ENCODE measurements at places on chromosomes 11 and 22. TPM values are rescaled to one million over a fixed set of nuclear protein-coding genes. Genes with fewer than 3 reads are reported as not detected.

OR4A16 gene
- total RNA-seq: not detected

DRD2 gene
- 1.6 TPM for total RNA-seq

GDPD4 gene
- not detected for total RNA-seq

CRYBB2 gene
- not detected for total RNA-seq

OR8D4 gene
- not detected for total RNA-seq

MPZL2 gene
- 1.6 TPM for total RNA-seq

GRCh38 chr11:79189055-79189454 is 251.8 kb downstream of the TENM4 start:
- no peak for DNase-seq

DNA sequence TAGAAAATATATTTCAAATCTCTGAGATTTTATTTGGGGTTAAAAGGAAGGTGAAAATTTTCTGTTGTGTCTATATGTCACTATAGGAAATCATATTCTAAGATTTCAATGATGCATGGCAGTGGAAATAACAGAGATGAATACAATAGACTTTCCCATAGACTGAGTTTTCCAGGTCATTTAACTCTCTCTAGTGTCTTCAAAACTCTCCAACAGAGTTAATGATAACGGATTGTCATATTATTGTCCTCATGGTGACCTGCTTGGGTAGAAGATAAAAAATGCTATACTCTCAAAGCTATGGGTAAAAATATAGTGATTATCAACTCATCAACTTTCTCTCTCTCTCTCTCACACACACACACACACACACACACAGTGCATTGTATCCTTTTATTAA is 312.9 kb downstream of the CNTN5 start:
- DNase-seq: no peak

DNA sequence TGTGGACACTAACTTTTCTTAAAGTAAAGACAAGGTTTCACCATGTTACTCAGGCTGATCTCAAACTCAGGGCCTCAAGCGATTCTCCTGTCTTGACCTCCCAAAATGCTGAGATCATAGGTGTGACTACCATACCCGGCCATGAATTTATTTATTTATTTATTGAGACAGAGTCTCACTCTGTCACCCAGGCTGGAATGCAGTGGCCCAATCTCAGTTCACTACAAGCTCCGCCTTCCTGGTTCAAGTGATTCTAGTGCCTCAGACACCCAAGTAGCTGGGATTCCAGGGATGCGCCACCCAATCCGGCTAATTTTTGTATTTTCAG is 29.7 kb upstream of the PCF11 start:
- no peak for DNase-seq

- DNase-seq: no peak
These were observed 1674.3 kb upstream of the RAG2 start for GRCh38 chr11:38272376-38272775.

- DNase-seq: no peak
These were observed 4.2 kb downstream of the PLAAT3 start for GRCh38 chr11:63609971-63610580.

GRCh38 chr22:19741053-19741452 is 17.7 kb downstream of the GP1BB start:
- DNase-seq: no peak

DNA sequence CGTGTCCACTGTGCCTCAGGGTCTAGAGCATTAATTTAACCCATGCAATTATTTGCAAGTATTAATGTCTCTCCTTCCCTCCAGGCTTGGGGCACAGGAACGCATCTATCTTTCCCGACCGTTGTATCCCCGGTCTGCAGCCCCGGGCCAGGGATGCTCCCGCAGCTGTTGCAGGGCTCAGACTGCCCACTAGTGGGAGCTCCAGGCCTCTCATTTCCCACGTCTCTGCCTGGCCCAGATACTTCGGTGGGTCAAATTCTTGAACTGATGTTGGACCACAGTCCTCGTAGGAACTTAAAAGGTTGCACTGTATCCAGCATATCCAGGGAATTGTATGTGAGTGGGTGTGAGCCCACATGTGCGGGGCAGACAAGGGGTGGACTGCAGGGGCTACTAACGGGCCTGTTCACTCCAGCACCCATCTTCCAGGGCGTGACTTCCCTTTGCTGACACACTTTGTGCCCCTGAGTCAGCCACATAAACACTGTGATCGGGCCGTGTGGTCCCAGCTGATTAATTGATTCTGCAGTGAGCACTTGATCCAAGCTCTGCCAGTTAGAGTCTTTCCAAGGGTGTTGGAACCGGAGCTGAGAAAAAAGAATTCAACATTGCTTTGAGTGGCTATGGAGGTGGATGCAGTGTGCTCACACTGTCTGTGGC is 451.3 kb downstream of the TBC1D22A start:
- no peak for DNase-seq

GRCh38 chr11:133904818-133905515 is 51.8 kb downstream of the IGSF9B start:
- no peak for DNase-seq

DNA sequence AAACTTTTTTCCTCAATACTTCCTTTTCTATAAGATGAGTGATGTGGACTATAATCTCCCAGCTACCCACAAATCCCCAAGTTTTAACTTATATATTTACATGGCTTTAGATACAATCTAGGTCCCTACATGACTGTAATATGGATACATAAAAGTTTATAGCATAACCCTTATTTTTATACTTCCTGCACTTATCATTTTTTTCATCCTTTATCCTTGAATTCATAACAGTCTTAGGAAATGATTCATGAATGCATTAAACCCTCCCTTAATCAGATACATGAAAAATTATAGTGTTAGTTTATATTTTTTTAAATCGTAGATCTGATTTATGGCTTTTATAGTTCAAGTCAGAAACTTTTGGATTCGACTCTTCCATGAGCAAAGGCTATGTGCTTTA is 195.8 kb downstream of the MAML2 start:
- DNase-seq: no peak

- DNase-seq: no peak
These were observed 53.2 kb downstream of the IRAG1 start for GRCh38 chr11:10640308-10640707.

DNA sequence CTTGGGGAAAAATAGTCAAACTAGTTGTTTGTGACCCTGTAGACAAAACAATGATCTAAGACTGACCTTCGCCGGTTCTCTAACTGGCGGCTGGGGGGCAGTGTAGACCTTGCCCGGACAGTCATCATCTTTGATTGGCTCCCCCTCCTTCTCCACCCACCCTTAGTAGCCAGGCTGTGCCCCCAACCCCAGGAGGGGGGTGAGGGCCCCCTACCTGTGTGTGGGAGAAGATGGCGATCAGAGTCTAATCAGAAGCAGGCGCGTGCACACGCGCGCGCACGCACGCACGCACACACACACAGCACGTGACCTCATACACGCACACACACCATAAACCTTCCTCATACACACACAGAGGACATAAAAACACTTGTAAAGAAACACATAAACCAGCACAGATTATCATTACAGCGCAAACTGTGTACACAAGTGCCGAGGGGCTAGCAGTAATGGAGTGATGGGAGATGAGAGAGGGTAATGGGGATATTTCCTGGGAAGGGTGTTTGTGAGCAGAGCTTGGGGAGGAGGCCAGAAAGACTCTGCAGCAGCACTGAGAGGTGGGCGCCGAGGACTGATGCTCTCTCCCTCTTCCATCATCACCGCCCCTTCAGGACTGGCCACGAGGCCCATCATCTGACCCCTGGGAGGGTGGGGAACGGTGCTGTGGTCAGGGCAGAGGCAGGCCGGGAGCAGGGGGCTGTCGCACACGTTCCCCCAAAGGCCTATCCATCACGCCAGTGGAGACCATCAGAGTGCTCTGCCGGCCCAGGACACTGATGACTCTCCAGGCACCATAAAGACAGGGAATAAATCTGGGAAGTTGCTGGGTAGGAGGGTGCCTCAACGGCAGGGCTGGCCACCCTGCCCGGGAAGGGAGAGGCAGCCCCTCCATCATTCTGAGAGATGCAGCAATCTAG is 12.2 kb downstream of the NECTIN1 start:
- DNase-seq: no peak

- peak; percentile 53 for DNase-seq
These were observed at the start of gene IGF2 for GRCh38 chr11:2139123-2139521. Gene IGF2 (minus strand): TSS chr11:2139389. CDS start chr11:2135523, 3,866 bp downstream.

- no peak for DNase-seq
These were observed 2.5 kb upstream of the CABIN1 start for GRCh38 chr22:24008381-24009226.

DNA sequence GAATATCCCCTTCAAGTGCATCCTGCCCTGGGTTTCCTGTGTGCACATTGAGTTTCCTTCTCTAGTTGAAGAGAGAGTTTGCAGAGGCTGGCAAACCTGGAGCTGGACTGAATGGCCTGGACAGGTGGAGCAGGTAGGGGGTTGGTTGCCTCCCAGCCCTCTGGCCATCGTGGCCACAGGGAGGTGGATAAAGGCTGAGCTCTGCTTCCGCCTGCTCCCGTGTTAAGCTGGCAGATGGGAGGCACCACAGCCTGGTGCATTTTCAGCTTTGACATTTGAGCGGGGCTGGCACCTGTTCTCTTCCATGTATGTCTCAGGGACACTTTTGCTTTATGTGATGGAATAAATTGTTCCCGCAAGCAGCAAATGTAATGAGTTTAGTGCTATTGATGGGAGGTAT is 11.1 kb downstream of the MICAL2 start:
- no peak for DNase-seq

DNA sequence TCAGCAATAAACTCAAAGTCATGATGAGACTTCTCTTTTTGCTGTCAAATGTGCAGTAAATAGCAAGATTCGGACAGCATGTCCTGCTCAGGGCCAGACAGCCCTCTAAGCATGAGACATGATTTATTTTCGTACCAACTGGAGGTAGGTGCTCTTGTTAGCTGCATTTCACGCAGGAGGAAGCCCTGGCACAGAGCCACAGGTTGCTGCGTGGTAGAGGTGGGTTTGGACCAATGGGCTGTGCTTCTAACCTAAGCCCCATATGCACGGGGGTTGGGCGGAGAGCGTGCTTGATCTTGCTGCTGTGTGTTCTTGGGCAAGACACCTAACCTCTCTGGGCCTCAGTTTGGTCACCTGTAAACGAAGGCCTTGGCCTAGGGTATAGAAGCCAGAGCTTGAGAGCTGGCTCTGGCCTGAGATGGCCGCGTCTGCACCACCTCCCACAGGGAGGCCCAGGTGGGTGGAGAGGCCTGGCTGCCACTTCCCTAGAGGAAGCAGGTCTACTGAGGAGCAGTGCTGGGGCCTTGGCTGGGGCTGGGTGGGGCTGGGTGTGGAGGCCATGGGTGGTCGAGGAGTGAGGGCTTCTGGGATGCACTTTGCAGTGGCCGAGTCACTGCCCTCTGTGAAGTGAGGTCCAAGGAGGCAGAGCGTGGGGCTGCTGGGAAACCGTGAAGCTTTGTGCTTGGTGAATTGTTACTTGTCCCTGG is 38.5 kb upstream of the GRAMD4 start:
- no peak for DNase-seq

DNA sequence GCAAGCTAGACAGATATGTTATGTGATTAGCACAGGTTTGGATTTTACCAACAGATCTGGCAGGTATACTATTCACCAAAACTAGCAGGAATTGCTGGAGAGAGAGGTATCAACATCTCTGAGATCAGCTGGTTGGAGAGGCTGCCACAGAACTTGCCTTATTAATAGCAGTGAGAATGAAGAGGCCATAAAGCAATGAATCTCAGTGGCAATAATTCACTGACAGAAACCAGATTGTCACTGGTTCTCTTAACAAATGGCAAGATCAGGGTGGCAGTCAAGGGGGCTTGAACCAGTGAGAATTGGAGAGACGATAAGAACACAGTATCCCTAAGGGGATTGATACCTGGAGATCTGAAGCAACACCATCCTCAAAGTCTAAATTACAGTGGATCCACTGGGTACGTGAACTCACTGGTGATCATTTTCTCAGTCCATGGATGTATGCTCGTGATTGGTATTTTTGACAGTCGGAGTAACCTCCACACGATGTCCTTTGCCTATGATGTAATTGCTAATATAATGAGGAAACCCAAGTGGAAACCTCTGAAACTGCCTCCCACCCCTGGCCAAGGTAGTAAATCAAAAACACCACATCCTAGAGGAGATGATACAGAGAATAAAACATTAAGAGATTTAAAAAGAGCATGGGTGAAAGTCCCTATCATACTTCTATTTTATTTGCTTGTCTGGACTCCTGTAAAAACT is 17.7 kb upstream of the SLC5A12 start:
- no peak for DNase-seq

GRCh38 chr22:30048681-30049080 is 31.6 kb upstream of the HORMAD2 start:
- no peak for DNase-seq

DNA sequence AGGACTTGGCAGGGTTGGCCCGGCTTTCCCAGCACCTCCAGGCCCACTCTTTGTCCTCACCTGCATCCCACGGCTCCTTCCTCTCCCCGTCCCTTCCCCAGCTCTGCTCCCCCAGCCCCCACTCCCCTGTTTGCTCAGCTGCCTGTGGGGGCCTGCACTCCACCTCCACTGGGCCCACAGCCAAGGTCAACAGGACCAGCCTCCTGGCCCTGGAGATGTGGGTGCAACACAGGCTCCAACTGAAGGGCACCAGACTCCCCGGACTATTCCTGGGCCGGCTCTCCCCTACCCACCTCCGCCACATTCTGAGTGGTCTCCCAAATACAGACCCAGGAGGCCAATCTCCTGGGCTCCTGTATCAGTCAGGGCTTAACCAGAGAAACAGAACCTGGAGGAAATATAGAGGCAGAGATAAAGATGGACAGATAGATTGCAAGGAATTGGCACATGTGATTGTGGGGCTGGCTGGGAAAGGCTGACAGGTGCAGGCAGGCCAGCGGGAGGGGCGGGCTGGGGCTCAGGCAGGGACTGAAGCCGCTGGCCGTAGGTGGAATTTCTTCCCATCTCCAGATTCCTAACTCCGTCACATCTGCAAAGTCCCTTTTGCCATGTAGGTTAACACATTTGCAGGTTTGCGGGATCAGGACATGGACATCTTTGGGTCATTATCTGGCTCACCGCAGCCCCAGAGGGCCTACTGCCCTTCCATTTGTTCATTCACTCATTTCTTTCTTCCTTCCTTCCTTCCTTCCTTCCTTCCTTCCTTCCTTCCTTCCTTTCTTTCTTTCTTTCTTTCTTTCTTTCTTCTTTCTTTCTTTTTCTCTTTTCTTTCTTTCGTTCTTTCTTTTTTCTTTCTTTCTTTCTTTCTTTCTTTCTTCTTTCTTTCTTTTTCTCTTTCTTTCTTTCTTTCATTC is 45.8 kb upstream of the MYH9 start:
- DNase-seq: no peak

DNA sequence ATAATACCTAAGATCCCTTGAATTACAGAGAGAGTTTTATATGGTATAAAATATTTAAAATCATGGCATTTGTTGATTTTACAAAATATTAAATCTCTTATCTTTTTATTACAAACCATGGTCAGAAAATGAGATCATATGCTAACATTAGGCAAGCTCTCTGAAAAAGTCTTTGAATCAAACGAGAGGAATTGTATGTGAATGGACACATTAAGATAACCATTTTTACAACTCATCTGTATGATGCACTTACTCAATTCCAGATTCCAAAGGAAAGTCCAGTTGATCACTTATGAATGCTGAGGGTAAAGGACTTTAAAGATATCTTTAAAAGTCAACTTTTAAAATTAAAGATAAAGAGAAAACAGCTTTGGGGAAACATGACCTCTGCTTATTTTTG is 83.5 kb upstream of the LUZP2 start:
- DNase-seq: no peak
